ENCODE measurements at places on chromosomes 2 and 18.

DNA sequence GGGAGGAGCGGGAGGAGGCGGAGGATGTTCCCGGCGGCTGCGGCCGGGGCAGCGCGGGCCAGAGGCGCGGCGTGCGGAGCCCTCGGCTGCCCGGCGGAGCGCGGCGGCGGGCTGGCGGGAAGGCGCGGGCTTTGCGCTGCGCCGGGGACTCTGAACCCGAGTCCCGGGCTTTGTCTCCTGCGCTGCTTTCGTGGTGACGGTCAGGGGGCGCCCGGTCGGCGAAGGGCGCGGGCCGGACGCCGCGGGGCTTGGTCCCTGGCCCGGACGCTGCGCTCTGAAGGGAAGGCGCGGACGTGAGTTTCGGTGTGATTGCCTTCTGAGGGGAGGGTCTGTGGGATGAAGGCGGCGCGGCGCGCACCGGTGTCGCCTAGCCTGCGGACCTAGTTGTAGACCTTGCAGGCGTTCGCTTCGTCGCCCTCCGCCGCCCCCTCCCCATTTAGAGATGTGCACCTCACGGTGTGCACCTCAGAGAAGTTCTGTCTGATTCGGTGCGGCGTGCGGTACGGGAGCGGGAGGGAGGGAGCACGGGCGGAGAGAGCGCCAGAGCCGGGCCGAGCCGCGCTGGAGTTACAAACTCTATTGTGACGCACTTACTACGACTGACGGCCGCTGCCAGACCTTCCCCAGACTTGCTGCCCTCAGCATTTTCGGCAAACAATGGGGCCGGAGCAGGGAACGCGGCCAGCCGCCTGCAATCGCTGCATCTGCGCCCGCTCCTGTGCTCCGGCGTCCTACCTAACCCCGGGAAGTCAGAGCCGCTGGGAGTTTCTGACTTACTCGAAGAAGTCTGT lies 2.1 kb downstream of the BCL2L11 start:
- H3K36me3 ChIP-seq: peaks cover 21% of the 10 kb centered on the region
- peak overlapping the region; percentile 74 for H3K4me3 ChIP-seq
- H3K27me3 ChIP-seq: no peaks in the 10 kb centered on the region
- H3K4me1 ChIP-seq: no peaks in the 10 kb centered on the region
- peak; percentile 82 for DNase-seq

- H3K36me3 ChIP-seq: no peaks in the 10 kb centered on the region
- no peak for DNase-seq
- H3K4me3 ChIP-seq: no peak overlapping the region
- H3K4me1 ChIP-seq: no peaks in the 10 kb centered on the region
- no peak overlapping the region for H3K27ac ChIP-seq
- no peaks in the 10 kb centered on the region for H3K27me3 ChIP-seq
Measured at GRCh38 chr2:182224669-182225068, 202.2 kb downstream of the PDE1A start.

GRCh38 chr2:28729698-28730097 lies 21.9 kb upstream of the PPP1CB start:
- no peak overlapping the region for H3K4me3 ChIP-seq
- no peaks in the 10 kb centered on the region for H3K27me3 ChIP-seq
- no peaks in the 10 kb centered on the region for H3K36me3 ChIP-seq
- H3K4me1 ChIP-seq: no peaks in the 10 kb centered on the region
- no peak overlapping the region for H3K27ac ChIP-seq

- H3K27ac ChIP-seq: no peak overlapping the region
- H3K27me3 ChIP-seq: no peaks in the 10 kb centered on the region
- DNase-seq: no peak
- H3K4me1 ChIP-seq: peaks cover 16% of the 10 kb centered on the region
Measured at GRCh38 chr2:235142601-235143000, 190.8 kb downstream of the SH3BP4 start.

DNA sequence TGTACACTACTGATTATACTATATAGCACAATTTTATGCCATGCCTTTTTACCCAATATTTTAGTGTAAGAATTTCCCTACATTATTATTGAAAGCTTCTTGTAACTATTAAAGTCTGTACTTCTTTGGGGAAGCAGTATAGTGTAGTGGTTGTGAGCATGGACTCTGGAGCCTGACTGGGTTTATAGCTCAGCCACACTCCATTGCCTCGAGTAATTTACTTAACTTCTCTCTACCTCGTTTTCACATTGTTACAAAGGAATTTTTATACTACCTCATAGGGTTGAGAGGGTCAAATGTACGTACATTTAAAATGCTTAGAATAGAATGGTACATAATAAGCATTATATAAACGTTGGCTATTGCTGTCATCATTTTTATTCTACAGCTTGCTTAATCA lies 139.2 kb downstream of the UBR3 start:
- H3K36me3 ChIP-seq: peaks cover 9% of the 10 kb centered on the region
- no peaks in the 10 kb centered on the region for H3K4me1 ChIP-seq
- DNase-seq: no peak
- no peak overlapping the region for H3K27ac ChIP-seq
- no peak overlapping the region for H3K4me3 ChIP-seq

DNA sequence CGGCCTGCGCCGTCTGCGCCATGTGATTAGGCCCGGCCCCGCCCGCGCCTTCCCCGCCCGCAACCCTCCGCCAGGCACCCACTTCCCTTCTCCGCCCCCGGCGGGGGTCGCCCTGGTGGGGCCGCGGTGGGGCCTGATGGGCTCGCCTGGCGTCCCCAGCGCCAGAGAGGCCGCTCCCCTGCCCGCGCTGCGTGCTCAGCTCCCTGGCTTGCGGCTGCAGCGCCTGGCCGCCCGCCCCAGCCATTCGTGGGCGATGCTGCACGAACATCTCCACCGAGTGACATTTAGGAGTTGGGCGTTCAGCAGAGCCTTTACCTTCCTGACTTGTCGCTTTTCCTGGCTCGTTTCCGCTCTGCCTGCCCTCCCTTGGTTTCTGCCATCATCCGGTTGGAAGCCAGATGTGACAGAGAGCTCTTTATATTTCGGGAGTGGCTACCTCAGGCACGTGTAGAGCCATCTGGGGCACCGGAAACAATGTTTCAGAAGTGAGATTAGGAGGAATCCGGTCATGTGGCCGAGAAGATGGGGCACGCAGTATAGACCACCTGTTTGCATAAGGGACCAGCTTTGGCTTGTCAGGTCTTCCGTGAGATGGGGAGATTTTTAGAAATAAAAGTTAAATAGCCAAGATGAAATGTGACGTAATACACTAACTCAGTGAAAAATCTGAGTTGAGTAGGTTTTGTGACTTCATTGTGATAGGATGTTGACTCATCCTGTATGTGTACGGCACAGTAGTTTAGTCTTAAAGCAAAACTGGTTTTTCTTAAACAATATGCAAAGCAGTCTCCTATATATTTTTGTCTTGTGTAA lies 1.2 kb downstream of the GLS start:
- H3K36me3 ChIP-seq: peaks cover 30% of the 10 kb centered on the region
- H3K4me1 ChIP-seq: peaks cover 37% of the 10 kb centered on the region
- peak overlapping the region; percentile 80 for H3K4me3 ChIP-seq
- DNase-seq: peak; percentile 98

GRCh38 chr2:162202203-162202602 lies 41.0 kb downstream of the FAP start:
- H3K4me3 ChIP-seq: no peak overlapping the region
- no peaks in the 10 kb centered on the region for H3K4me1 ChIP-seq
- no peak overlapping the region for H3K27ac ChIP-seq
- H3K27me3 ChIP-seq: no peaks in the 10 kb centered on the region
- no peak for DNase-seq
- no peaks in the 10 kb centered on the region for H3K36me3 ChIP-seq

GRCh38 chr18:35142275-35142615 lies 98.6 kb upstream of the ZNF397 start:
- no peaks in the 10 kb centered on the region for H3K4me1 ChIP-seq
- H3K4me3 ChIP-seq: no peak overlapping the region
- H3K27ac ChIP-seq: no peak overlapping the region
- no peaks in the 10 kb centered on the region for H3K27me3 ChIP-seq
- H3K36me3 ChIP-seq: no peaks in the 10 kb centered on the region

- H3K27ac ChIP-seq: no peak overlapping the region
- no peaks in the 10 kb centered on the region for H3K4me1 ChIP-seq
- H3K4me3 ChIP-seq: no peak overlapping the region
- no peaks in the 10 kb centered on the region for H3K36me3 ChIP-seq
- H3K27me3 ChIP-seq: no peaks in the 10 kb centered on the region
Measured at GRCh38 chr18:13438507-13439056, 220.0 kb downstream of the LDLRAD4 start.

- no peaks in the 10 kb centered on the region for H3K27me3 ChIP-seq
- H3K36me3 ChIP-seq: no peaks in the 10 kb centered on the region
- DNase-seq: no peak
- H3K27ac ChIP-seq: no peak overlapping the region
Measured at GRCh38 chr2:223142118-223142517, 90.1 kb downstream of the KCNE4 start.

DNA sequence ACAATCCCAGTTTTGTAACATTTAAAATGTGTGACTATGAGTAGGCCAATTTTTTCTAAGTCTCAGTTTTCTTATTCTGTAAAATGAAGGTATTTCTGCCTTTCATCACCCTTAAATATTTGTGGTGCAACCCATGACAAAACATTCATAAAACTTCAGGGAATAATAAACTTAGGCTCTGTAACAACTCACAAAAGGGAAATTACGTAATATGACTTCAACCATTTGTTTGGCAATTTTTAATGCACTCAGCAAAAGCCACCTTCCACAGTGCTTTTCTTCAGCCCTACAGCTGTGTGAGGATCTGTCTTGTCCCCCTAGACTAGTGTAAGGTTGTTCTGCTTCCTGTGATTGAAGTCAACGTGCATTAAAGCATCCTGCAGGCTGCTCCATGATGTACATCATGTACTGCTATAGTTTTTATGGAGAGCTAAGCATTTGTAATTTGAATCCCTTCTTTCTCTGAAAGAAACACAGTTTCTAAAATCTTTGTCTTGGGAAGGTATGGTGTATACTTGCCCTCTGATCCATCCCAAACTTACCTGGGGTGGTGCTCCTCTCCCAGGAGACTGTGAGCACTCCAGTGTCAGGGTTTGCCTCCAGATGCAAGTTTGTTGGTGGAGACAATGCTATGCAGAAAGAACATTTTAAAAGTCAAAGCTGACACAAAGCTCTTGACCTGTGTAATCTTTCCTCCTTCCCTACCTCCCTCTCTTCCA lies 39.1 kb downstream of the FN1 start:
- H3K36me3 ChIP-seq: peaks cover 42% of the 10 kb centered on the region
- no peak for DNase-seq
- no peak overlapping the region for H3K4me3 ChIP-seq
- no peak overlapping the region for H3K27ac ChIP-seq
- peaks cover 4% of the 10 kb centered on the region for H3K4me1 ChIP-seq
- H3K27me3 ChIP-seq: no peaks in the 10 kb centered on the region

DNA sequence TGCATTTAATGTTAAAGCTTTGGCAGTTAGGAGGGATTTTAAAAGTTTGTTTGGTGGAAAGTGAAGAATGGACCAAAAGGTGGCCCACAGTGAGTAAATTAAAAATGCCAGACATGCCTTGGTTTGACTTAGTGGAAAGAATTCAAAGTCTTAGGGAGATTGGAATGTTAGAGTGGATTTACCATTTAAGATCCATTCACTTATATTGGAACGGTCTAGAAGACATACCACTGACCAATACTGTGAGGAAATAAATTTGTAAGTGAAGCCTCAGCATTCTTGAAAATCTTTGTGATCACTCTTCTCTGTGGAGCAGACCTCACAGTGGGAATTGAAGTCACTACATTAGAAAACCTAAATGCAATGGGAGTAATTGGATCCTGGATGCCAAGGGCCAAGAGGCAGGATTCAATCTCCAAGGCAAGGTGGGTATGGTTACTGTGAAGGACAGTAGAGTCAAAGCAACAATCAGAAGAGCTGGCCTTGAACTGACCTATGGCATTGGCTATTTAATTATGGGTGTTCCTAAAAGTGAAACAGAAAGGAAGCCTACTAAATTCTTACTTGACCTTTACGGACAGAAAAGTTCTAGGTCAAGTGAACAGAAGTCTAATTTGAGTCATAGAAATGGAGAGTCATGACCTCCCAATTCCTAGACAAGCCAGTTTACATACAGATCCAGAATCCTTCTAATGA lies 40.2 kb upstream of the VRK2 start:
- no peaks in the 10 kb centered on the region for H3K4me1 ChIP-seq
- no peaks in the 10 kb centered on the region for H3K27me3 ChIP-seq
- H3K27ac ChIP-seq: no peak overlapping the region
- no peaks in the 10 kb centered on the region for H3K36me3 ChIP-seq

GRCh38 chr2:217688494-217688893 lies 314.3 kb downstream of the TNS1 start:
- H3K27ac ChIP-seq: no peak overlapping the region
- no peak for DNase-seq
- H3K4me3 ChIP-seq: no peak overlapping the region
- H3K4me1 ChIP-seq: peaks cover 14% of the 10 kb centered on the region
- no peaks in the 10 kb centered on the region for H3K27me3 ChIP-seq
- no peaks in the 10 kb centered on the region for H3K36me3 ChIP-seq

- peaks cover 6% of the 10 kb centered on the region for H3K4me1 ChIP-seq
- no peaks in the 10 kb centered on the region for H3K27me3 ChIP-seq
- no peak for DNase-seq
- H3K27ac ChIP-seq: peak overlapping the region; percentile 48
- H3K36me3 ChIP-seq: no peaks in the 10 kb centered on the region
Measured at GRCh38 chr2:156333274-156333950, 891 bp upstream of the NR4A2 start.

- no peaks in the 10 kb centered on the region for H3K27me3 ChIP-seq
- H3K4me3 ChIP-seq: peak overlapping the region; percentile 18
- H3K4me1 ChIP-seq: peaks cover 57% of the 10 kb centered on the region
- peak overlapping the region; percentile 79 for H3K27ac ChIP-seq
Measured at GRCh38 chr2:55111570-55112228, 61.4 kb upstream of the RTN4 start.

DNA sequence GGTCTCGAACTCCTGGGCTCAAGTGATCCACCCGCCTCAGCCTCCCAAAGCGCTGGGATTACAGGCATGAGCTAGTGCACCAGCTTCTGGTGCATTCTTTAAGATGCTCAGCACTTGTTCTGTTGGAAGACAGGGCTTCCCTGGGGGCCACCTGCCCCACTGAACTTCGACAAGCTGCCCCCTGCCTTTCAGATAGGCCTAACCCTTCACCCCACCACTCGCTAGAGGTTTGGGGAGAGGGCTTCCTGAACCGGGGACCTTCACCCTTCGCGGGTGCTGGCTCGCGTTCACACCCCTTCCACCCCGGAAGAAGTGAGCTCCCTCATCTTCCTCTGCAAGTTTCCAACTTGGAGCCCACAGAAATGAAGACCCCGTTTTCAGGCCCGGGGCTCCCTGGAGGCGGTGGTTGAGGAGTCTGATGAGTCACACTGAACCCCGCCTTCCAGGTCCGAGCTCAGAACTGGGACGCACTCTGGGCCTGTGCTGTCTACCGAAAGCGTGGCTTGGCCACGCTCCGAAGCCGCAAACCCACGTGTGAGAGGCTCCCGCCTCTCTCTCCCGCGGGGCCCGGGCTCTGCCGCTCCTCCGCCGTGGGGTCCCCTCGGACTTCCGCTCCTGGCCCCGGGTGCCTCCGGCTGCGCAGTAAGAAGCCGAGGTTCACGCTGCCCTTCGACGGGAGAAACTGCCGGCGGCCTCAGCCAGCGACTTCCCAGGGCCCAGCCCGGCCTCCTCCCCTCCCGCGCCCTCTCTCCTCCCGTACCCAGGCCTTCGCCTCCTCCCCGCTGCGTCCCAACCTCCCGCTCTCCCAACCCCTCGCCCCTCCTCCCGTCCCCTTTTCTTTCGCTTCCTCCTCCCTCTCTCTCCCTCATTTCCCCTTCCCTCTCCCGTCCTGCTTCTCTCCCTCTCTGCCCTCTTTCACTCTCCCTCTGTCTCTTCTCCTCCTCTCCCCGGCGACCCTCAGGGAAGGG lies 47.5 kb upstream of the SP3 start:
- no peaks in the 10 kb centered on the region for H3K27me3 ChIP-seq
- no peak overlapping the region for H3K4me3 ChIP-seq
- no peaks in the 10 kb centered on the region for H3K36me3 ChIP-seq
- H3K4me1 ChIP-seq: peaks cover 23% of the 10 kb centered on the region

- H3K4me1 ChIP-seq: peaks cover 4% of the 10 kb centered on the region
- no peaks in the 10 kb centered on the region for H3K36me3 ChIP-seq
- H3K27me3 ChIP-seq: no peaks in the 10 kb centered on the region
- no peak for DNase-seq
- H3K4me3 ChIP-seq: no peak overlapping the region
Measured at GRCh38 chr2:173553593-173553992, 198.9 kb downstream of the CDCA7 start.

Measured in SJCRH30 (cell line).